ENCODE measurements at places on chromosomes 5 and 9.

GRCh38 chr5:137563646-137564397 is 64.7 kb upstream of the SPOCK1 start:
- no peak for DNase-seq

- DNase-seq: no peak
Measured at GRCh38 chr5:69271376-69271775, 36.7 kb downstream of the CDK7 start.

- no peak for DNase-seq
Measured at GRCh38 chr5:82561797-82562196, 283.6 kb upstream of the RPS23 start.

- no peak for DNase-seq
Measured at GRCh38 chr5:12934722-12935121, 1009.8 kb downstream of the DNAH5 start.

GRCh38 chr5:178297751-178298150 is 65.1 kb upstream of the PHYKPL start:
- no peak for DNase-seq

DNA sequence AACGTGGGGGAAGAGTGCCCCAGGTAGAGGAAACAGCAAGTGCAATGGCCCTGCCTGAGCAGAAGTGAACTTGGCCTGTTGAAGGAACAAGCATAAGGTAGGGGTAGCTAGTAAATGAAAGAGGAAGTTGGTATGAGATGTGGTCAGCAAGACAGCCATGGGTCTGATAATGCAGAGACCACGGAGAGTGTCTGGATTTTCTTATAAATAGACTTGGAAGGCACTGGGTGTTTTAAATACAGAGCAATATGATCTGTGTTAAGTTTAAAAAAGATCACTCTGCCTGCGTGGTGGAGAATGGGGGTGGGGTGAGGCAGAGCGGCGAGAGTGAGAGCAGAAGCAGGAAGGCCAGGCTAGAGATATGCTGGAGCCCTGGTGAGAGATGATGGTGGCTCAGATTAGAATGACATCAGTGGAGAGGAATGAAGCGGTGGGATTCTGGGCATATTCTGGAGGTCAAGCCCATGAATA is 4.2 kb downstream of the ADAM19 start:
- no peak for DNase-seq

DNA sequence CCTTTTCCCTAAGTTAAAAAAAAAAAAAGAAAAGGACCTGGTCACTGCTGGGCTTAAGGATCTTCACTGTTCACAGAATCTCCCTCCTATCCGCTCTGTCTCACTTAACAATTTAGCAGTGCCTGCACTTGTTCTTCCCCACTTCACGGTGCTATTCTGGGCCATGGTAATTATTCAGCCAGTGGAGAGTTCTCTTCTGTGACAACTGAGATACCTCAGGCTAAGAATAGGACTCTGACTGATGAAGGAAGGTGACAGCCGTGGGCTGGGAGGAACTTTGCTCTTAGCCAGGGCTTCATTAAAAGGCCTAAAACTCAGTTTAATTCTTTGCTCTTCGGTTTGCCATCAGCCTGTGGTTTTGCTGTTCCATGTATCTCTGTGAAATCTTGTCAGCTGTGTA is 51.9 kb upstream of the ENTREP1 start:
- no peak for DNase-seq

- no peak for DNase-seq
Measured at GRCh38 chr9:94909250-94909894, 182.9 kb downstream of the AOPEP start.

DNA sequence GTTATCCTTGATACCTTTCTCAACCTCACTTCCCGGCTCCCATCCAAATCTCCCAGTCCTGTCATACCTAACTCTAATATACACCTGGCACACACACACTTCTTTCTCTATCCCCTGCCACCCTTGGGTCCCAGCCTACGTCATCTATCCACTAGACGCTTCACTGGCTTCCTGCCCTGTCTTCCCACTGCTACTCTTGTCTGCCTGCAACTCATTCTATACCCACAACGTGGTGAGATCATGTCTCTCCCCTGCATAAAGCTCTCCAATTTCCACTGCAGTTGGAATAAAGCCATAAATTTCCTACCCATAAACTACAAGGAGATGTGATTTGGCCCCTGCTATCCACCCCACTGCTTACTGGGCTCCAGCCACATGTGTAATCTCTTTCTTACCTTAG is 93.5 kb downstream of the JMY start:
- DNase-seq: no peak

GRCh38 chr9:70044490-70045307 is 1.1 kb downstream of the MAMDC2 start:
- no peak for DNase-seq

- DNase-seq: peak; percentile 71
Measured at GRCh38 chr5:139746691-139747582, 48.7 kb upstream of the PSD2 start.

DNA sequence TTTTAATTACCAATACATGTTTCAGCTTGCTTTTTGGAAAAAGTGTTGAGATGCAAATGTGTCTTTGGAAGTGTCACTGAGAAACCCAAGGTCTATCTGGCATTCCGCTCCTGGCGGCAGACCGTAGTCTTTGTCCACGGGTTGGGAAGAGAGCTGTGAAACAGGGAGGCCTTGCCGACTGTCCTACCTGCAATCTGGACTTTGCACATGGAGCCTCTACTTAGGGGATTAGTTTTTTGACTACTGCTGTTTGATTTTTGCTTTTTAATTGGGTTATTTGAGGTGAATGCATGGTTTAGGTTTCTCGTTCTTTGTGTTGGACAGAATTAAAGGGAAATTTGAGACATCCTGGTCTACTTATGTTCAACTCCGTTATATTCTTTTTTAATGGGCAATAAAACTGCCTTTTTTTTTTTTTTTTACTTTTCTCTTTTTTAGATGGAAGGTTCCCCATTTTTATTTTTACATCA is 25.7 kb downstream of the TRIO start:
- no peak for DNase-seq

DNA sequence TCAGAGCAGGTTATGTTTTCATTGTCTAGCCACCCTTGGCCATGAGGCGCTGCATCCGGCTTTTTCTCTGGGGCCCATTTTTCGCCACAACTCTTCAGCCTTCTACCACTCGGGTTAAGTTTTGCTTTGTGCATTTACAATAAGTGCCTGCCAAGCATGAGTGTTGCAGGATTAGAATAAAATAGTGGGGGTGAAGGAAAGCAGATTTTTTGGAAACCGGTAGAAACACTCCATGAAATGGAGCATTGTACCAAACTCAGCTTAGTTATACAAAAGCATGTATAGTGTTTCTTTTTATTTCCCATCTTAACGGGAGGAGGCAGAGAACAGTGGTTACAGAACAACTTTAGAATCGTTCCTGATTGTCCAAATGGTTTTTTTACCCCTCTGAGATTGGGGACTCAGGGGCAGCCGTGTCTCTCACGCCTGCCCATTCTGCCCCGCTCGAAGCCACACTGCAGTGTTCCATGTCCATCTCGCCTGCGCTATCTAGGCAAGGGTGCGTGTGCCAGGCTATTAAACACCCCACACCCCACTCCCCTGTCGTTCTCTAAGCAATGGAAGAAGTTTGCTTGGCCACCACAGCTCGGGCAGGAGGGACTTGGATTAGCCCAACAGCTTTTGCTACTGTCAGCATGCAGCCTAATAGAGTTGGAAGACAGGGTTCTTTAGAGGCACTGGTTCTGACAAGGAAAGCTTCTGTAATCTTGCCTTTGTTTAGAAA is 268.8 kb upstream of the WWC1 start:
- no peak for DNase-seq

DNA sequence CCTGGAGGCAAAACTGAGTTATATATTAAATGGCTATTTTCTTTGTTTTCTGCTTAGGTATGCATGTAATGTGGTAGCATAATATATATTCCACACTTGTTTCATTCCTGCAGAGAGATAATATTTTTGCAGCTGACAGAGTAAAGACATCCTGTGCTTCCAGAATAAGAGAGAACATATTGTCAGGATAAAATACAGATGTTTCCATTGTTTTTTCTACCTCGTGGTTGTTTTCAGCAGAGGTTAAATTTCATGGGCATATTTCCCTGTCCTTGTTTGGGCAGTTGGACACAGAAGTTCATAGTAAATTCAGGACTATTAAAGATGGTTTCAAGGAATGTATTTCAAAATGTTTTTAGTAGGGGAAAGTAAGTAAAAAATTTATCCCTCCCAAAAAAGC is 47.6 kb upstream of the MEGF10 start:
- DNase-seq: no peak

- DNase-seq: no peak
Measured at GRCh38 chr5:172757394-172758010, 13.5 kb downstream of the DUSP1 start.

GRCh38 chr5:149667084-149667828 is 62.9 kb upstream of the PPARGC1B start:
- no peak for DNase-seq

- no peak for DNase-seq
Measured at GRCh38 chr9:113160571-113160970, 9.8 kb downstream of the SLC31A2 start.

- DNase-seq: no peak
Measured at GRCh38 chr5:89942171-89942570, 467.4 kb downstream of the CETN3 start.

GRCh38 chr5:172412724-172413286 is 41.5 kb downstream of the SH3PXD2B start:
- DNase-seq: no peak

DNA sequence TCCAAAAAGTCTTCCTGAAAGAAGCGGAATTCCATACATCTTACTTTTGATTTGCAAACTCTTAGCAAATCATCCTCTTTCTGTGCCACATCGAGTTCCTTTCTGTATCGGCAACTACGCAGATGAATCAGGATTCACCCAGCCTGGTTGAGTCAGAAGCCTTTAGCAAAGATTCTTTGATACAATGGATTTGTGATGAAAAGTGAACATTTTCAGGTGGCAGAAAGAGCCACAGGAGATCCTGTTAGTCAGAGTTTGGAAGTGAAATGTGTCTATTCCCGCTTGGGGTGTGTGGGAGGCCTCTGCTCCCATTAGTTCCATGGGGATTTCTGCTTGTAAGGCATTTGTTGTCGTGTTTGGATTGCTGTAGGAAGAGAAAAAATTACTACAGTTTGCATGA is 351.8 kb upstream of the WWC1 start:
- no peak for DNase-seq

GRCh38 chr9:91939978-91940377 is 10.1 kb downstream of the ROR2 start:
- DNase-seq: no peak

DNA sequence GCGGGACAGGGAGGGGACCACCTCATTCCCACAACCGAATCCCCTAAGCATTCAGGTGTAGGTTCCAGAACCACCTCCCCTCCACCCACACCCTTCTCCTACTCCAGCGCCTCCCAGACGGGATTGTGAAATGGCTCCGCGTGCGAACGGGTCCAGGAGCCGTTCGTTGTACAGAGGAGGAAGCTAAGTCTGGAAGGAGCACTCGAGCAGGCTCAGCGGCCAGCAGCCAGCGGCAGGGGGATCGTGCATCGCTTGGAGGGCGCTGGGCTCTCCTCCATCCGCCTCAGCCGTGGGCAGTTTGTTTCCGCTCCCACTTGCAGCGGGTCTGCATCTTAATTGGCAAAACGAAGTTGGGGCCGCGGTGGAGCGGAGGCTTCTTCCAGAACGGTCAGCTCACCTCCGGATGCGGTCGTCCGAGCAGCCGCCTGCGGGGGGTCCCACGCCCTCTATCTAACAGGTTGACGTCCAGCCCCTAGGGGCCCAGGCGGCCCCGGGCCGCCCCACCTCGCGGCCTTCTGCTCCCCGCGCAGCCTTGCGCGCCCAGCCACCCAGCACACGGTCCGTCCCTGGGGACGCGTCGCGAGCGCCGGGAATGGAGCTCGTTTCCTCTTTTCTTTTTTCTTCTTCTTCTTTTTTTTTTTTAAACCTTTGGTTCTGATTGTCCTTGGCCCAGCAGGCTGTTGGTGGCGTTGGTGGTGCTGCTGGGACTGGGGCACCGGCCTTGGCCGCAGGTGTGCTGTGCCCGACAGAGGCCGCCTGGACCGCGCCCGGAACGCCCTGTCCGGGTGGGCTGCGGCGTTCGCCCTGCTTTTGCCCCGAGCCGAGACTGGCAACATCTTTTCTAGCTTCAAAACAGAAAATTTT is 3.9 kb upstream of the BARX1 start:
- DNase-seq: no peak

GRCh38 chr5:124831687-124832240 is 85.3 kb upstream of the ZNF608 start:
- no peak for DNase-seq

- no peak for DNase-seq
Measured at GRCh38 chr9:81573415-81574321, 115.7 kb downstream of the TLE1 start.

- no peak for DNase-seq
Measured at GRCh38 chr5:124912638-124913328, 166.3 kb upstream of the ZNF608 start.
